ENCODE measurements at places on chromosomes 4 and X.

- DNase-seq: no peak
Measured at GRCh38 chrX:115344885-115345614, 55.5 kb downstream of the LUZP4 start.

DNA sequence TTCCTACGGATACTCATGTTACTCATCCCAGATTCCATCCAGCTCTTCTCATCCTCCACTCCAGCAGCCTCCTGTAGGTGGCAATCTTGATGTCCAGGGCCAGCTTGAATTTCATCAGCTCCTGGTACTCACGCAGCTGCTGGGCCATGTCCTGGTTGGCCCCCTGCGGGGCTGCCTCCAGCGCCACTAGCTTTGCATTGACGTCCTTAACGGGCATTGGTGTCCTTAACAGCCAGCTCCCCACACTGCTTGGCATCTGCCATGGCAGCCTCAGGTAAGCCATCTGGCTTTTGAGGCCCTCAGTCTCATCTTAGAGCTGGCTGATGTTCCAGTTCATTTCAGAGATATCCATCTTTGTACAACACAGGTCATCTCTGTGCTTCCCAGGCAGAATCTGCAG, 223.7 kb downstream of the FGF13 start:
- DNase-seq: no peak

DNA sequence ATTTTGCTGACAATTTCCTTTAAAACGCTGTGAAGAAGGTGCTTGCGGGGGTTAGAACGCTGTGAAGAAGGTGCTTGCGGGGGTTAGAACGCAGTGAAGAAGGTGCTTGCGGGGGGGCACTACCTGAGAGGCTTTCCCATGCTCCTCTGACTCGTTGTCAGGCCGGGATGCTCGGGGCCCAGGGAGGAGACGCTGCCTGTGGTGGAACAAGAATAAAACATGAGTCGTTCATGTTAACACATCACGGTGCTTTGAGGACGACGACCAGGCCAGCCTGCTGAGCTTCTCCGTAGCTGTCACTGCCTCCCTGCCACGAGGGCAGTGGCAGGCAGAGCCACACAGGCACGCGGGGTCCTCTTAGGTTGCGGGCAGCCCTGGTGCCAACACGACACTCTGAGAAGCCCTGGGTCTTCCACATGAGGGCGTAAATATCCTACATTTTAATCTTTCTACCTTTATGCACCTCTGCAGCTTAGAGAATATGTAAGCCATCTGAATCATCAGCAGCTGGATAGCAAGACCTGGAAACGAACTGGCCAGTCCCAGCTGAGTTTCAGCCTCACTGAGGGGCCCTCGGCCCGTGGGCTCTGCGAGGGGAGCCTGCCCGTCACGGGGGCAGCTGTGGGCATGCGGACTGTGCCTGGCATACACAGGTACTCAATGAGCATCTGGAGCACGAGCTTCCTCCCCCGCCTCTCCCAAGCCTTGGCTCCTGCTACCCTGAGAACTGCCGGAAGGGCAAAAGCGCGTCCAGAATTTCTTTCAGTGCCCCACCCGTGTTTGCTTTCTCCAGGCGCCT, 47.0 kb downstream of the FGFRL1 start:
- no peak for DNase-seq

GRCh38 chr4:133996431-133997121, 205.0 kb downstream of the PABPC4L start:
- no peak for DNase-seq

DNA sequence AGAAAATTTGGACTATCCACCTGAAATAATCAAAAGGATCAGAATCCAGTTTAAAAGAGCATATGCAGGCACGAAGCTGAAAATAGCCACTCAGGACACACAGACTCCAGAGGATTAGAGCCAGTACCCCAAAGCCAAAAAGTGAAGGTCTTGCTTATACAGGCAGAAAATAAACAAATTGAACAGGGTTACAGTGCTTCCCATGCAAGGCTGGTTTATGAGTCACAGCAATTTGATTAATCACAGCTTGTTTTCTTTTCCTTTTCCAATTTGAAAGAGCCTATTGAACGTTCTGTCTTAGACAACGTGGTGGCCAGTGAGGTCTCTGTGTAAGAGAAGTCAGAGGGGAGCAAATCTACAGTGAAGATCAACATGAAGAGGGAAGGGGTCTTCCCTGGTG, 10.2 kb downstream of the HGFAC start:
- no peak for DNase-seq

DNA sequence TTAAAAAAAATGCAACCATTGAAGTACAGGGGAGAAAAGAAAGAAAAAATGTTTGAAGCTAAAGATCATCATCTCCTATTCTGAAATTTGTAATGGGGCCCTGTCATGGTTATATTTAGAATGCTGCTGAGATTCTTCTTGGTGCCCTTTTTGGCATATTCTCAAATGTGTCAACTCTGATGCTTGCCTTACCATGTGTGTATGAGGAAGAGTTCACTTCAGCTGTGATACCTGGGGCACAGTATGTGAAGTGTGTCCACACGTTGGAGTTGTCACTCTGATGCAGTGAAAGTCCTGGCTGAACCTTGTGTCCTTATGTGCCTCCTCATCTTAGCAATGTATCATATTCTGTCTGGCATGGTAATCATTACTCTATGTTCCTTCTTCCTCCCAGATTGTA, 377.9 kb downstream of the RAPGEF2 start:
- no peak for DNase-seq

DNA sequence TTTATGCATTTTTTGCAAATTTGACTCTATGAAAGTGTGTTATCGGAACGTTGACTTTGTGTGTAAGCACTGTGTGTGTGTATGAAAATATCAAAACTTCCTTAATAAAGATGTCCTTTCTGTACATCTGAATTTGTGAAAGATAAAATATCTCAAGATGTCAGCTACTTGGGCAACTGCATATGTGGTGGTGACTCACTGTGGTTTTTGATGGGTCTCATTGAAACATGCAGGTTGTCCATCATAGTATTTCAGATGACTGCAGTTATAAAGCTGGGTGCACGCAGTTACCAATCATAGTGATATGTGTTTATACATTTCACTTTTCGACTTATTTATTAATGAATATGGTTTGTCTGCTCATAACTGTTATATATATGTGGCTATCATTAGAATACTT, 19.7 kb upstream of the BBS12 start:
- DNase-seq: no peak

- no peak for DNase-seq
Measured at GRCh38 chr4:42008011-42008786, 17.9 kb downstream of the SLC30A9 start.

GRCh38 chr4:153114771-153115321, 89.4 kb upstream of the TRIM2 start:
- DNase-seq: no peak

- no peak for DNase-seq
Measured at GRCh38 chrX:10620121-10620699, at the start of gene MID1. MID1 (minus strand) TSS chrX:10620585; CDS start chrX:10567547, 53,038 bp downstream.

GRCh38 chr4:1208970-1209704, 36.8 kb upstream of the SPON2 start:
- no peak for DNase-seq

DNA sequence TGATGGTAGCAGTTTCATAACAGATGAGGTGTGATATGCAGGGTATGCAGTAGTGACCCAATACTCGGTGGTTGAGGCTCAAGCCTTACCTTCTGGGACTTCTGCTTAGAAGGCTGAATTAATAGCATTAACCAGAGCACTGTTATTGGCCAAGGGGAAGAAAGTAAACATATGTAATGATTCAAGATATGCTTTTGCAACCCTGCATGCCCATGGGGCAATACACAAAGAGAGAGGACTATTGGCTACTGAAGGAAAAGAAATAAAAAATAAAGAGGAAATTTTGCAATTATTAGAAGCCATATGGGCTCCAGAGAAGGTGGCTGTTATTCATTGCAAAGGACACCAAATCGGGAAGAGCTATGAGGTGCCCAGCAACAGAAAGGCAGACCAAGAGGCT, 8.7 kb downstream of the GAGE10 start:
- DNase-seq: no peak

DNA sequence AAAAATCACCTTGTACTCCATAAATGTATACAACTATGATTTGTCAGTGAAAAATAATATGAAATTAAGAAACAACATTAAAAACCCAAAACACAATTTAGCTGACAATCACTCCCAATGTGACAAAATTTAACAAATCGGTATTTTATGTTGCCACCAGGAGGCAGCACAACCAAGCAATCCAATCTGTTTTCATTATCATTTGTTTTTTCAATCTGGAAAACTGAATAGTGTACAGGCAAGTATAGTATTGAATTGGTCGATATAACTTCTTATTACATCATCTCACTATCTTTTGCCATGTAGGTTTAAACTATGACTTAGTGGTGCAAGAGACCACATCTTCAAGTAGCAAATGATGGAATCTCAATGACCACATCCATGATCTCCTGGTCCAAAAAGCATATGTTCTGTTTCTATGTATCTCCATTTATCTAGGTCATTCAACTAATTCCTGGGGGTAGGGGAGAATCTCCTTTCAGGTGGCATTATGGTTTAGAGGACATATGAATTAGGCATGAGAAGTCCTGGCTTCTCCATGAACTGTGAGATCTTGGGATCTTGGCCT, 112.9 kb upstream of the AGA start:
- no peak for DNase-seq

DNA sequence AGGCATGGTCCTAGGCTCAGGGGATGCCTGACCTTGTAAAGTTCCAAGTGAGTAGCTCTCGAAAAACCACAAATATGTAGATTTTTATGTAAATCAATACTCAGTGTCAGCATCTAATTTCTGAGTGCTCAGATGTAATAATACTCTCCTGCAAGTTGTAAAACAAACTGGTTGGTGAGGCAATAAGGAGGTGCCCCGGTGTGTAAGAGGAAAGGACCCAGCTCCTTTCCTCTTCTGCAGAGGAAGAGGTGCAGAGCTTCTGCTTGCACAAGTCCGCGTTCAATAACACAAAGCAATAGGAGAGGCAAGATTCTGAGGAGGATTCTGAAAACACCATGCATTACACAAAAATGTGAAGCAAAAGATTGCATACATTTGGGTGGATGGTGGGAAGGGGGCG, 43.6 kb upstream of the ENPP6 start:
- DNase-seq: no peak

- no peak for DNase-seq
Measured at GRCh38 chrX:32116047-32116446, 1044.2 kb upstream of the FTHL17 start.

- no peak for DNase-seq
Measured at GRCh38 chr4:158826882-158827281, 58.1 kb downstream of the FNIP2 start.

- DNase-seq: no peak
Measured at GRCh38 chrX:24513416-24513815, 48.3 kb downstream of the PDK3 start.

- DNase-seq: no peak
Measured at GRCh38 chr4:142101401-142101800, 465.0 kb downstream of the IL15 start.

DNA sequence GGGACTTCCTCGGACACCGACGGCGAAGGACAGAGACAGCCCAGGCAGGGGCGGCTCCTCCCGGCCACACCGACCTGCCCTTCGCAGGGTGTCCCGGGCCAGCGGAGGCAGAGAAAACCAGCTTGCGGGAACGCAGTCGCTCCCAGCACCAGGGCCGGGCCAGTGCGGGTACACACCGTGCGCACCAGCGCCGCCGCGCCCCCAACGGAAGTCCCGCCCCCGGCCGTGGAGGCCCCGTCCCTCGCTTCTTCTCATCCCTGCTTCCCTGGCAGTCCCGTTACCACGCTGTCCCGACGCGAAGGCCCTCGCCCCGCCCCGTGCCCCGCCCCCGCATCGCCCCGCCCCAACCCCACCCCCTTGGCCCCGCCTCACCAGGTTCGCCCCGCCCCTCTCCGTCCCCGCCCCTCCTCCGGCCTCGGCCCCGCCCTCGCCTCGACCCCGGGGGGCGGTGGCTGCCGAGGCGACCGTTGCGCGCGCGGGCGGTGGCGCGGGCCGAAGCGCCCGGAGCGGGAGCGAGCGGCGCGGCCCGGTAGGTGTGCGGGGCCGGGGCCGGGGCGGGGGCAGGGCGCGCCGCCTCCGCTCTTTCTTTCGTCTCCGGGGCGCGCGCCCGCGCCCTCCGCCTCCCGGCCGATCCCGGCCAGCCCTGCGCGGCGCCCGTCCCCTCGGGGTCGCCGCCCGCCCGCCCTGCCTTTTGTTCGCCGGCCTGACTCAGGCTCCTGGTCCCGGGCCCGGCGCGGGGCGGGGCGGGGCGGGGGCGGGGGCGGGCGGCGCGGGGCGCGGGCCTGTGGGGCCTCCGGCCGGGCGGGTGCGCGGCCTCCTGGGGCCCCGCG, at the start of gene RGS12:
TSS of gene RGS12 (plus strand) at position 451 of the 830 bp plus-strand sequence. CDS start 23,150 bp downstream, outside the sequence.
- DNase-seq: peak; percentile 58

- no peak for DNase-seq
Measured at GRCh38 chr4:183320211-183321059, at the start of gene CLDN22. CLDN22 (minus strand) TSS chr4:183320276; CDS start chr4:183320218, 58 bp downstream.

GRCh38 chr4:47667552-47667951, 170.3 kb downstream of the CORIN start:
- DNase-seq: no peak

DNA sequence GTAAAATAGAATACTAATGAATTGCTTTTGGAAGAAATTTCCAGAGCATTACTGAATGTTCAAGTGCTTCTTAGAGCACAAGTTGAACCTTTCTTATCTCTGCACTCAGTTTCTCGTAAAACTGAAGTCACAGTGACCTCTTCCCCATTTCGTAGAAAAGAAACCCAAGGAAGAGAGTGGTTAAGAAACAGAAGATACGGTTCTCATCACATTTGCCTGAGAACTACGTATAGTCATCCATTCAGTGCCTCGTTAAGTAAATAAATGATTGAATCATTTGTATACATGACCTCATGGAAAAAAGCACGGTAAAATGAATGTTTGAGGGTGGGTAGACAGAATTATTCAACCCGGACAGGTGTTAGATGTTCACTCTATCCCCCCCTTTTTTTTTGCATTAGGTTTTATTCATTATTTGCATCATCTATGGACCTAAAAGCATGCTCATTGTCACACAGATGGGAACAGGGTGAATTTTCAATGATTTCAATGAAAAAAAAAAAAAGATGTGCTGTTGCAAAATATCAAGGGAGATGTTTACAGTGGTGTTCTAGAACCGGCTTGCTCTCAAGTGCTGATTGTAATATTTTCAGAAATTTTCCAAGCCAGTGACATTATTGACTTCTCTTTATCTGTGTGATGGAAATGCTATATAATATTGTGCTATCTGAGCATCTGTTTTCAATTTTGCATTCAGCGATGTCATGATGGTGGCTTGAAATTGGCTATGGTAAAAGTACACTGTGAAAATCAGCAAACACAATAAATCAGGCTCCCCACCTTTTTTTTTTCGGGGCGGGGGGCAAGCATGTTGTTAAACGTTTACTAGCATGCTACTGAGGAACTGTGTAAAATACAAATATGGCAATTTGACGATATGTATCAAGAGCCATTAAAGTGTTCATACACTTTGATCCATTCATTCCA, 4.3 kb downstream of the RHOH start:
- DNase-seq: no peak

DNA sequence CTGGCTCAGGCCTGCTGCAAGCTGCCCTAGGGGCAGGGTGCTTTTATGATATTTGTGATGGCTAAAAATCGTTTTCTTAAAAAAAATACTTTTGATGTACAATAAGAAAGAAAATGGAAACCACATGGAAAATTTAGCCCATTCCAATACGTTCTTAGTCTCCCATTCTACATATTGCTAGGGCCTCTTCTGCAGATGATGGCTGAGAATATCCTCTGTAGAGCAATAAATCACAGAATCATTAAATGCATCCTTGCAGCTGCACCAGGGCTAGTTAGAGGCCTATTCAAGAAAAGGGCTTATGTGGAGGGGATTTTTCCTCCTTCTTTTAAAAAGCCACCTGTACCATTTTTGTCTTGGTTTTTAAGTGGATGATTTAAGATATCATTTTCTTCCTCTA, 97.6 kb upstream of the C1GALT1C1 start:
- no peak for DNase-seq

Measured in activated CD8-positive, alpha-beta memory T cell treated with anti-CD3 and anti-CD28 coated beads for 1 hour (primary cell).